ENCODE measurements at places on chromosomes 3 and 15.

- DNase-seq = no peak
These were observed 818.5 kb downstream of the TBL1XR1 start for GRCh38 chr3:176378789-176379188.

DNA sequence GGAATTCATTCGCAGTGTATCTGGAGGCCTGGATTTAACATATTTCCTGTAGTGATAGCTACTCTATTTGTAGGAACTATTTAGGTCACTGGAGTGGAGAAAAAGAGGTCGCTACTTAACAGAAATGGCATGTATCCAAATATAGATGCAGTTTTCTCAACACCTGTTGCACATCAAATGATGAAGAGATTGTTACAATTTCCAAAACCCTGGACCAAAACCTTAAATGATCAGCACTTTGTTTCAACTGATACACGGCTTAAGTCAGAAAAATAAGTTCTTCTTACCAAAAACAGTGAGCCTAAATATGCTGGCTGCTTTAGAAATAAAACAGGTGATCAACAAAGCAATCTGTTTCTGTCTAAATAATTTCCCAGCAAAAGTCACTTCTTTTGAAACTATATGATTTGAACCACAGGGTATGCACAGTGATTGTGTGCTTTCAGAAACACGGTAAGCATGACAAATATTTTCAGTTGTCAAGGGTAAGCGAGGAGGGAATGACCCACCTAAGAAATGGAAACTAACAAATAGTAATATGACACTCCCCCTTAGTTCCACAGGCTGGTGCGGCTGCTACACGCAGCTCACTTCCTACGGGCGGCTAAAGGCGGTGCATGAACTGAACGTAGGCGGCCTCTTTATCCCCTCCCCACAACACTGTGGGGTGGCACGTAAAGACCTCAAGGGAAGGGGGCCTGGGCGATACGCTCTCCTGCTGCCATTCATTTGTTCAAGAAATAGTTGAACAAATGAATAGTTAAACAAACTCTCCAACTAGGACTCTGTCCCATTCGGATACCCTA lies 1.1 kb downstream of the EHD4 start:
- DNase-seq = peak; percentile 52

DNA sequence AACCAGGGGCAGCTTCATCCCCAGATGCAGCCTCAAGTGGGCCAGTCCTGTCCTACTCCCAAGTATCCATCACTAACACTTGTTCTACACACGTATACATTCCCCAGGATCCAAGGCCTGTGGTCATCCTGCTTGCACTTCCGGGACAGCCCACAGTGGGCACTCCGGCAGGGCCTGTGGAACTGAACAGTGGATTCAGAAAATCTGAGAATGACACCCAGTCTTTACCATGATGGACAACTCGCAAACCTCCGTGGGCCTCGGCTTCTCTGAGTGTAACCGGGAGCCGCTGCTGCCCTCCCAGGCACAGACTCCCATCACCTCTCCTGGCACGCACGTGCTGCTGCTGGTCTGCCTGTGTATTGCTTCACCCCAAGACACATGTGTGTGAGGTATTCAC lies 59.6 kb downstream of the ATP10A start:
- no peak for DNase-seq

DNA sequence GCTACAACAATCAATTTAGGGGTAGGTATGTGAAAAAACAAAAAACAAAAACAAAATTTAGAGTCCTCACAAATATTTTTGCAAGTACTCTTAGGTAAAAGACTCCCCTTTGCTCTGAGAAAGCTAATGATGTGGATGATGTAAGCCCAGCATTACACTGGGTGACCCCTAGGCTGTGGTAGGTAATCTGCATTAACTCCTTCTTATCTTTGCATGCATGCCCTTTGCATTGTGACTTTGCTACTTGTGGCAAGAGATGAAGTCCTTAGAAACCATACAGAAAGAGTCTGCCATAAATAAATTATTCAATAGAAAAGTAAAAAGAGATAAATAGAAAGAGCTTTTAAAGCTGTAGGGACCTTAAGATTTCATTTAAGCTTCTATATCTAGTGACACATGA lies 159.7 kb upstream of the MBNL1 start:
- no peak for DNase-seq

DNA sequence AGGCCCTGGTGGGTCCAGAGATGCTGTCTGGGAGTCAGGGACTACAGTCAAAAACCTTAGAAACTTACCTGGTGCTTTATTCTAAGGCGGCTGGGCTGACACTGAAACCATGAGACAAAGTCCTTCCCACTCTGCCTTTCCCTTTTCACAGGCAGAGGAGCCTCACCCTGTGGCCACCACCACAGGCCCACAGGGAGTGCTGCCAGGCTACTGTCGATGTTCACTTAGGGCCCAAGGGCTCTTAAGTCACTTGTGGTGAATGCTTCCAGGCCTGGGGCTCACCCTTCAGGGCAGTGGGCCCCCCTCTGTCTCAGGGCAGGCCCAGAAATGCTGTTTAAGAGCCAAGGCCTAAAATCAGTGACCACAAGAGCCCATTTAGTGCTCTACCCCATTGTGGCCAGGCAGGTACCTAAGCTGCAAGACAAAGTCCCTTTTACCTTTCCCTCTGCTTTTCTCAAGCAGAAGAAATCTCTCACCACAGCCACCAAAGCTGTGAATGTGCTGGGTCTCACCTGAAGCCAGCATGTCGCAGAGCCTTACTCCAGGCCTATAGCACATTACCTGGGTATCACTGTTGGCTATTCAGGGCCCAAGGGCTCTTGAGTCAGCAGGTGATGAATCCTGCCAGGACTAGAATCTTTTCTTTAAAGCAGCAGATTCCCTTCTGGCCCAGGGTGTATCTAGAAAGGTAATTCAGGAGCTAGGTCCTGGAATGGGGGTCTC lies 39.5 kb upstream of the GOLGA6B start:
- DNase-seq = no peak

DNA sequence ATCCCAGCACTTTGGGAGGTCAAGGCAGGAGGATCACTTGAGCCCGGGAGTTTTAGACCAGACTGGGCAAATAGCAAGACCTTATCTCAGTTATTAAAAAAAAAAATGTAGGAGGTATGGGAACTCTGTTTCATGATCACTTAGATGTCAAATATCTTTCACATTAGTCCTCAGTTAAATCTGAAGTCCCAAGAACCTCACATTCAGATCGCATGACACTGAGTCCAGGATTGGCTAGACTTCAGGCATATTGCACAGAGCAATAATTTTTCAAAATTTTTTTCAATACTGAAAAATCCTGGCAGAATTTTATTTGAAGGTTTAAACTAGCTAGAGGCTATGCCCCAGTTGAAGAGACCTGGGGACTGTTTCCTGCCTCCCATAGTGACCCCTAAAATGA lies 56.3 kb upstream of the ZNF148 start:
- DNase-seq = no peak

GRCh38 chr3:145628211-145628610 lies 532.8 kb downstream of the PLOD2 start:
- no peak for DNase-seq

GRCh38 chr15:82003916-82004315 lies 41.9 kb downstream of the MEX3B start:
- DNase-seq = no peak

GRCh38 chr3:71195492-71195891 lies 388.0 kb downstream of the FOXP1 start:
- DNase-seq = no peak

All from endothelial cell (in vitro differentiated cells).